ENCODE measurements at places on chromosomes 7 and 10.

DNA sequence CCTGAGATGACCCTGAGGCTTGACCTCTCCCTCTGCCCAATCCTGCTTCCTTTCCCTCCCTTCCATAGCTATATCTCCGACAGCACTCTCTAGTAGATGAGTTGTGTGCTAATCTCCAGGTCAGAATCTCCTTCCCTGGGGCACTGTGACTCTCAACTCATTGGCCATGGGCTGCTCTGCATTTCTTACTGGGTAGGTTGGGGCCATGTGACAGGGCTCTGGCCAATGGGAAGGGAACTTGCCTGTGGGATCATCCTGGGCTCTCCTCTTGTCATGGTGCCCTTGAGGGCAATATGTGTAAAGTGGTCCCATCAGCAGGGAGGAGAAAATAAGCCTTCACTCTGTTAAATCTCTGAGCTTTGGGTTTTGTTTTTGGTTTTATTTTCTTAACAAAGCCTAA, 80.1 kb upstream of the ANKRD1 start:
- DNase-seq = no peak

GRCh38 chr7:70143075-70144044, 545.1 kb downstream of the AUTS2 start:
- DNase-seq = no peak

GRCh38 chr10:107071301-107071700, 93.2 kb downstream of the SORCS1 start:
- no peak for DNase-seq

GRCh38 chr7:12929476-12930140, 242.2 kb downstream of the ARL4A start:
- peak; percentile 46 for DNase-seq

GRCh38 chr7:24604630-24605029, 31.4 kb downstream of the PALS2 start:
- DNase-seq = no peak

DNA sequence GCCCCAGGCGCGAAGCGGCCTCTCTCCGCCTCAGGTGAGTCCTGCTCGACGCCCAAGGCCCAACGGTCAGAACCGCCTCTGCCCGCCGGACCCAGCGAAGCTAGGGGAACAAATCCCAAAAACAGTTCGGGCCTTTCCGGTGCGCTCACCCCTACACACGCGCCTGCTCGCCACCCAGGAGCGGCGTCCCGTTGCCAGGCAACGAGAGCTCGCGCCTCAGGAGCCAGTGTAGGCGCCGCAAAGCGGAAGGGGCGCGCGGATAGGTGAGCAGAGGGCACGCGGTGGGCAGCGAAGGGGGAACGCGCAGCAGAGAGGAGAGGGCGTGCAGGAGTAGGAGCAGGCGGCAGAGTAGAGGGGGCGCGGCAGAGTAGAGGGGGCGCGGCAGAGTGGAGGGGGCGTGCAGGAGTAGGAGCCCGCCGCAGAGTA, at the start of the genes DYDC1 and DYDC2:
TSS of gene DYDC1 (minus strand) at position 193 of the 426 bp plus-strand sequence. CDS start 4,154 bp downstream, outside the sequence.
TSS of gene DYDC2 (plus strand) at position 219 of the 426 bp plus-strand sequence. CDS start 5,663 bp downstream, outside the sequence.
- DNase-seq = peak; percentile 2

DNA sequence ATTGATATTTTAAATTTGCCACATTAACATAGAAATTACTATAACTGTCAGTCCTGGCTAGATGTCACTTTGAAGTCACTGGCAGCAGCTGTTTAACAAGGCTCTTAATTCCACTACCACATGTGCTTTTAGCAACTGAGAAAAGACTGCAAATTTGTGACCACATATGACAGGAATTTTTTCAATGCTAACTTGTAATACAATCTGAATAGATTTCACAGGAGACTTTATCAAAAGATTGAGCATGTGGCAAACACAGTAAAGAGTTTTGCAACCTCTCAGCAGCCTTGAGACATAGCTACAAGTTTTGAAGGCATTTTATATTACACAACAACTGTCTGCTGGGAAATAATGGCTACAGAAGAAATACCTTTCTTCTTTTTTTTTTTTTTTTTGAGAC, 73.0 kb downstream of the MICU1 start:
- DNase-seq = peak; percentile 2

GRCh38 chr10:119919826-119920225, 27.3 kb downstream of the SEC23IP start:
- no peak for DNase-seq

DNA sequence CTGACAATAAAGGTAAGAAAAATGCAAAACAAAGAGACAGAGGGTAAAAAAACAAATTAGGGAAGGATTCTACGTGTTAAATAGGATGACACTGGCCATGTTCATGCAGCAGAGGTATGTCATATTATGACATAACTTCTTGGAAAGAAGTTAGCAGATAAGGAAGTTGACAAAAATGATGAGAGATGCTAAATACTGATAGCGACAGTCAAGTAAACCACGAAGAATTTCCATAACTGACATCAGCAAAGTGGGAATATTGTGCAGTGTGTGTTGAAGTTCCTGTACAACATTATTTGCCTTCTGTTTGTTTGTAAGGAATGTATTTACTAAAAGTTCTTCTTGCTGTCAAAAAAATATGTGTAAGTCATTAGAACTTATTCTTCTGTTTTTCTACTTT, 29.5 kb downstream of the MDH2 start:
- DNase-seq = no peak

DNA sequence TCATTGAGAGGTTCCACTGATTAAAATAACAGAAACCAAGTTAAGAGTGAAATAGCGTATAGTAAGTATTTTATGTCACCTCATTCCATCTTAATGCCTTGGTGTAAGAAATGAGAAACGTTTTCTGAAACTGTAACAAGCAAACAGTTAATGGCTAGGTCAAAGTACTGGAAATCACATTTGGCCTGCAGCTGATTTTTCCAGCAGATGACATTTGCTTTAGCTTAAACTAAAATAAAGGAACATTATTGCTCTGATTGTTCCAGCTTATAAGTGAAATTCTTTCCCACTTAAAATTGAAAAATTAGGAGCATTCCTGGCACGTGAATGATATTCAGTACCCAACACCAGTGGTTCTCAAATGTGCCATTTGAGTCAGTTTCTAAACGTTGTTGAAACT, 213.6 kb upstream of the DPP6 start:
- DNase-seq = no peak

- DNase-seq = no peak
Observed at GRCh38 chr10:49579621-49580020, 30.5 kb upstream of the SLC18A3 start.

GRCh38 chr7:4845740-4846142, 16.1 kb downstream of the PAPOLB start:
- DNase-seq = no peak

DNA sequence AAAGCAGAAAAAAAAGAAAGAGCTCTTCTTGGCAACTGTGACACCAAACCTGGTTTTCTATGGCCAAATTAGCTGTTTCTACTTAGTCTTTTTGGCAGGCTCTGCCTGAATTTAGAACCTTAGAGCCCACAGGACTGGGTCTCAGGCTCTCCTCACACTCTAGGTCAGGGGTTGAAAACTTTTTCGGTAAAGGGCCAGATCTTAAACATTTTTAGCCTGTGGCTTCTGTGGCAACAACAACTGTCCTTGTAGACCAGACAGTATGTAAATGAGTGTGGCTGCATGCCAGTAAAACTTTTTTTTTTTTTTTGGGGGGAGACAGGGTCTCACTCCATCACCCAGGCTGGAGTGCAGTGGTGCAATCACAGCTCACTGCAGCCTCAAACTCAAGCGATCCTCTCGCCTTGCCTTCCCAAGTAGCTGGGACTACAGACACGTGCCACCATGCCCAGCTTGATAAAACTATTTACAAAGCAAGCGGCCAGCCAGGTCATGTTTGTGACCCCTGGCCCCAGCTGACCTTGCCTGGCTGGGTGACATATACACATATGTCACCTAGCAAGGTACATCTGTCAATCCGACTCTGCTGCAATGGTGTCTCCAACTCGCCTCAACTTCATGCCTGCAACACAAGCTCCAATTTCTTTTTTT, 17.4 kb downstream of the KPNA7 start:
- DNase-seq = no peak

All from kidney glomerular epithelial cell (primary cell).